Stimulated activated CD8-positive, alpha-beta memory T cell treated with anti-CD3 and anti-CD28 coated beads, Interleukin-7, amount 100 ng/mL, for 24 hours (primary cell): ENCODE measurements at places on chromosomes 6 and 20.

GRCh38 chr6:132734694-132735236, 20.9 kb upstream of the VNN1 start:
- no peak for DNase-seq

- DNase-seq: no peak
Observed at GRCh38 chr6:80625405-80625804, 518.9 kb downstream of the BCKDHB start.

DNA sequence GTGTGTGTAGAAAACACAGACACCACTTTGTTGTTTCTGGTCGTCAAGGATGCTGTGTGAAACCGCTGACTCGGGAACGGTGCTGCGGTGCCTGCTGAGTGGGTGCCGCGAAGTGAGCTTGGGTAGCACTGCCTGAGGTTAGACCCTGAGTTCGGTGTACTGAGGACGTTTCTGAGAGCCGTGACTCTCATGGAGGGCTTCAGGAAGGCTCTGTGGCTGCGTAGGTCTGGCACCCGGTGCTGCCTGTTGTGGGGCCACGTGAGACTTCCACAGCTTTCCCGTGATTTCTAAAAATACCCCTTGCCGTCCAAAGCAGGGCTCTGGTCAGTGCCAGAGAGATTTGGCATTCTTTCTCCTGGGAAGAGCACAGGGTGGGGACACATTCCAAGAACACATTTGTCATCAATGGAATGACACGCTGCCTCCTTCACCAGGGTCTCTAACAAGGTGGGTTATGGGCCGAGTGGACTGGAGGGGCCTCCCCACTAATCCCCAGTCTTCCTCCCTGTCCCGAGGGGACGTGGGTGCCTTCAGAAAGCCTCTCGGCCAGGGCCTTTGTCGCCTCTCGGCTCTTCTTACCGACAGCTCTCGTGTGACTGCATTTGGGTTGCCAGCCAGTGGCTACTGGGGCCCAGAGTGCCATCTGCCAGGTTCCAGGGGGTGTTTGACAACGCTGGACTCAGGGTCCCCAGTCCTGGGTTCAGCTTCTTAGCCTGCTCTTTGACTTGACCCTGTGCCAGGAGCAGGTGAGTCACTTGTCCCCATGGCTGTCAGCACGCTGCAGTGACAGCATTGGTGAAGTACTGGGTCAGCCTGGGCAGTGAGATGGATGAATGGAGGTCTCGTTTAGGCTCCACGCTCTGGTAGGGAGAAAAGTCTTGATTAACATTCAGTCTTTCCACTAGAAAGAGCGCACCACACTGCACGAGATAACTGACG, 62.2 kb downstream of the SYNJ2 start:
- no peak for DNase-seq

DNA sequence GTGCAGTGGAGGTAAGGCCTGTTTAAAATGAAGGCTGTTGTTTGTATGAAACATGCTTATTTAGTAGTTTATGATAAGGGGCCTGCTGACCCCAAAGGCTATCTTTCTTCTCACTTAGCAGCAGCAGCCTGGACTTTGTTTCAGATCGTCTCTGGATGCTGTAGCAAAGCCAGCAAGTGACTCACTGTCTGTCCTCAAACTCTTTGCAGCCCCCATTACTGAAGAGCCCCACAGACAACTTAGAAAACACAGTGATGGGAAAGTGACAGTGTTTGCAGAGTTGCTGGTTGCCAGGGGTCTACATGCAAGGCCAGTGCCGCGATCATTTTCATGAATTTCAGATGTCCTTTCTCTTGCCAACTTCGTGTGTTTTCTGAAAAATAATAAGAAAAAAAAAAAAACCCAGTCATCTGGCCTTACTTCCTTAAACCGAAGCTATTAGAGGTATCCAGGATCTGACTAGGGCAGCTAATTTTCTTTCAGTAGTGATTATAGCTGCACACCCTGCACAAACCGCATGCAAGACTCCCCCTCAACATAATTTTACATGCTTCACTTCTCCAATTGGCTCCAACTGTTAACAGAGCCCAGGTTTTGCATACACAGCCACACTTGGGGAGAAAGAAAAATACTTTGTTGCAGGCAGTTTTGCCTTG, 11.6 kb upstream of the F13A1 start:
- no peak for DNase-seq

DNA sequence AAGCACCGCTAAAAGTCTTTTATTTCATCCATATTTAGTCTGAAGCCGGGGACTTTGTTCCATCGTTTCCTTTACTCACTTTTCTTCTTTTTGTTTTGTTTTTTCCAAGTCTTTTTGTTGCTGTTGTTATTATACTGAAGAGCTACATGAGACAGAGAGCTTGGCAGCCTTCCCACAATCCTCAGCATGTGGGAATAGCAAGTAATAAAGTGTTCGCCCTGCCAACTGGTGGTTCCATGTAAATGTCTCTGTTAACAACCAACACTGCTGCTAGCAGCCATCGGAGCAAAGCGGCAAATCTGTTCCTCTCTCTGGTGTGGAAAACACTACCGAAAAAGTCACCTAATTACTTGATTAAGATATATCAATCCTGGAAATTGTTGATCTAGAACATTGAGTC, 437.8 kb upstream of the ID4 start:
- no peak for DNase-seq

GRCh38 chr6:55919716-55920308, 44.4 kb upstream of the BMP5 start:
- no peak for DNase-seq

DNA sequence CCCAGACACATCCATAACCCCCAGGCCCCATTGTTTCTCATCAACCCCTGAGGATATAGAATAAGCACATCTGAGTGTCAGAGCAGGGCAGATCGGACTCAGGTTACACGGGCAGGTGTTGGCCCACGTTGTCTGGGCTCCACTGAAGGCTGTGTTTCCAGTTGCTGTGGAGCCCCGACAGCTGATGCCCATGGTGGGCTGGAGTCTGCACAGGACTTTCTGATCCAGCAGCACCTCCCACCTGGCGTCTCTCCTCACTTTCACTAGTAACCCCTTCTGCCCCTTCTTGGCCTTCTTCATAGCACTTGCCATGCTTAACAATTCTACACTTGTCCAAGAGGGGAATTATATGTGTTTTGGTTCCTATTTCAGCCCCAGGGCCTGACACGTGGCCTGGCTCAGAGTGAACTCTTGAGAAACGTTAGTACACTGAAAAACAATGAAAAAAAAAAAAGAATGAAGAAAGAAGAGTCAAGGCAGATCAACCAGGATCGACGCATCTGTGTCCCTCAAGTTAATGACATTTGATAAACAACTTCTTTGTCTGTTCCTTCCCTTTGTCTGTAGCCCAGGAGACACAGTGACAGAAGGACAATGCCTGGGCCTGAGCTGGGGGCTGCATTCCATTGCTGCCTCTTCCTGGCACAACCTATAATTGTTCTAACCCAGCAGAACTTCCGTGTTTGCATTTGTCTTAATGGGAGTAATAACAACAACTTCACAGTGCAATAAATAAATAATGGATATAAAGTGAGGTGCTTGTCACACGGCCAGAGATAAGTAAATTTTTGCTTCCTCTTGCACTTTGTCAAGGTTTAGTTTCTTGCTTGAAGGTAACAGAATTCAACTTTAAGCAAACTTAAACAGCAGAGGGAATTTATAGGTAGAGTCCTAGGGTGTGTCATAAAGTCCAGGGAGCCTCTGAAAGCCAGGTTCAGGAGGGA, 224.2 kb upstream of the SSTR4 start:
- DNase-seq: no peak

GRCh38 chr6:89944826-89945407, 50.6 kb downstream of the GJA10 start:
- DNase-seq: no peak

- no peak for DNase-seq
Observed at GRCh38 chr20:47205577-47206123, 150.8 kb downstream of the ZMYND8 start.

GRCh38 chr20:63573647-63574131, 350 bp downstream of the HELZ2 start:
- DNase-seq: no peak

DNA sequence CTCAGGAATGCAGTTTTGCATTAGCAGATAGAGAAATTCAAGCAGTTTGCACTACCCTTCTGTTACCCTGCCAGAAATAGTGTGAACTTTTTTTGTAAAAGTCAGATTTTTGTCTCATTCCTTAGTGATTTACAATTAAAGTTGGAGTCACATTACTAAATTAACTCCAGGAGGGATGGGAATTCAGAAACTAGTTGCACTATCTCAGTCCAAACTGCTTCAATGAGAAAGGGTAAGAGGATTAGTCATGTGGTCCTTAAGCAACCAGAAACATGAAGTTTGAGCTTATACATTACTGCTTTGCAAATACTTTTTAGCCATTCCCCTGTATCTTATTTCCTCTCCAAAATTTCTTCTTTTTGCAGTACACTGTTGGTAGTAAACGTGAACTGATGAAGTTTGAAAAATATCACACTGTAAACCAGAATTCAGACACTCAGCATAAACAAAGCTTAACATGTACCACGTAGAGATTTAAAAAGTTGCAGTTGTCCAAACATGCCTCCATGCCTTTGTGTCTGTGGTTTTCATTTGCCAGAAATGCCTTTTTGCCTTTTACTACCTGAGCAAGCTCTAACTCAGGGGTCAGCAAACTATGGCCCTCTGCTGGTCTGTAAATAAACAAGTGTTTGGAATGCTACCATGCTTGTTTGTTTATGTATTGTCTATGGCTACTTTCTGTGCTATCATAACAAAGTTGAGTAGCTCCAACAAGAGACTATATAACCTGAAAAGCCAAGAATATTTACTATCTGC, 49.7 kb downstream of the TP53INP2 start:
- no peak for DNase-seq

DNA sequence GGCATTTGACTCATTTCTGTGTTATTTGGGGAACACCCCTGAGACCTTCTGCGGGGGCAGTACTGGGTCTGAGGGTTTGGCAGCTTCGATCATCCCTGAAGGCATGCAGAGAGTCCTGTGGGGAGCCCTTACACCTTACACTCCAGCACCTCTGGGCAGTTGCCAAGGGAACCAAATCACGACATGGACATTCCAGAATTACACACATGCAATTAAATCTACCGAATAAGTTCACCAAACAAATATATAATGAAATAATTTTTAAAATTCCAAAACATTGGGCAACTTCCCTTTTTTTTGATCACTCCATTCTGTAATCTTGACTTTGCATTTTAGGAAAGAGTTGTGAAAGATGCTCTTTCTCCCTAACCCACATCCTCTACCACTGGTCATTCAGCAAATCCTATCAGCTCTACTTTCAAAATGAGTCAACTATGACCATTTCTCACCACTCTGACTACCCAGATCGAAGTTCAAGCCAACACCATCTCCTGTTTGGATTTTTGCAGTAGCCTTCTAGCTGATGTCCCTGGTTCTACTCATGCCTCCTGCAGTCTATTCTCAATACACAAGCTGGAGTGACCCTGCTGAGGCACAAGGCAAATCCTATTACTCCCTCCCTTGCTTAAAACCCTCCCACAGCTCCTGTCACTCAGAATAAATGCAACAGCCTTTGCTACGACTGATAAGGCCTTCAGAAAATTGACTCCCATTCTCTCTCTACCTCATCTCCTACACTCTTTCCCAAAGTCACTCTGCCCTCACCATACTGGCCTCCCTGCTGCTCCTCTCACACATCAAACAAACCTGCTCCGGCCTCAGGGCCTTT, 533.3 kb downstream of the HACE1 start:
- no peak for DNase-seq

GRCh38 chr6:470051-470900, 78.7 kb downstream of the IRF4 start:
- DNase-seq: no peak

DNA sequence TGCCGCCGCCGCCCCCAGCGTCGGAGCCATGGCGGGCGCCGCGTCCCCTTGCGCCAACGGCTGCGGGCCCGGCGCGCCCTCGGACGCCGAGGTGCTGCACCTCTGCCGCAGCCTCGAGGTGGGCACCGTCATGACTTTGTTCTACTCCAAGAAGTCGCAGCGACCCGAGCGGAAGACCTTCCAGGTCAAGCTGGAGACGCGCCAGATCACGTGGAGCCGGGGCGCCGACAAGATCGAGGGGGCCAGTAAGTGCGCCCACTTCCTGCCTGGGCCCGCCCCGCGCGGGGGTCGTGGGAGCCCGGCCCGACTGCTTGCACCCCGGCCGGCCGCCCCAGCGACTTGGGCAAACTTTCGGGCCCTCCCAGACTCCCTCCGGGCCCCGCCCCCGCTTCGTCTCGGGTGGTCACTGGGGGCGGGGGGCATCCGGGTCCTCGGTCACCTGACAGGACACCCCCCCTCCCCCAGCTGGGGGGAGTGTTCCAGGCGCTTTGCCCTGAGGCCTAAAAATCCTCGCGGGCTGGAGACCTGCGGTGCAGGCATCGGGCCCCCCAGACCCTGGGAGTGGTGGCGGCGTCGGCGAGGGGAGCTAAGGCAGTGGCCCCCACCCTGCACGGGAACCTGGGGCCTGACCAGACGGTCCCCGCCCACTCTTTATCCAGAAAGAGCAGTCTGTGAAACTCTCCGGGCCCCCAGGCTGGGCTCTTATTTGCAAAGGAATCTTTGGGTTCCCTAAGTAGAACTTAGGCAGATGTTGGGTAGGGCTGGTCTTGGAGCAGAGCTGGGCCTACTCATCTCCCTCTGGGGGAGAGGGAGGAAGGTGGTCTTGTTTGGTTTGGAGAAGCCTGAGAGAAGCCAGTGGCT, 501 bp downstream of the PLCG1 start:
- DNase-seq: no peak

DNA sequence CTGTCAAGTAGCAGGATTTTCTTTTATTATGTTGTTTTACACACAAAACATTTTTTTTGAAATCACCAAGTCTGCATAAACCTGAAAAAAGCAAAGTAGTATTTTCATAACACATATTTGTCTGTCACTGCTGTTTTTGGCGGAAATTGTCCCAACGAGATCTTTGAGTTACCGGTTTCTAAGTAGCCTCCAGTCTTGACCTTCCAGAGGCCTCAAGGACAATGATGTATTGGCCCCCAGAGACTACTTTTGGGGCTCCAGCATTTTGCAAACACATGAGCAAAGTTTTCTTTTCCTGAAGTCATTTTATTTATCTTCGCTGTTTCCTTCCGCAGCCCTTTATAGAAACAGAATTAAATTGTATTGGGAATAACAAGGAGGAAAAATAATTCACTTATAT, 862.6 kb downstream of the KIF16B start:
- no peak for DNase-seq

GRCh38 chr20:60691966-60692615, 560.0 kb upstream of the CDH4 start:
- no peak for DNase-seq

DNA sequence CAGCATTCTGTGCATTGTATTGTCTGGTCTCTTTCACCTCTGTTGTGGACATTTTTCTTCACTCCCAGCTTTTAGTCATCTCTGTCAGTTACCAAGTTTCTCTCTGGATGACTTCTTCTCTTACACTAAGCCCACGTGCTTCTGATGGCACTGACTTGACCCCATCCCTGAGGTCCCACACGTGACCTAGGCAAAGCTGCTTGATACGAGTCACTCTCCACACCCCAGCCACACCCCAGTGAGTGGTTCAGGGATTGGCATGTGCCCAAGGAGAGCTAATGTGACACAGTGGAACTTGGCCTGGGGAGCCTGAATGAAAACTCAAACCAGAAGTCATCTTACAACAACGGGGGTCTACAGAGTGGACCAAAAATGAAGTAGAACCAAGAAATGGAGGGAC, 32.2 kb downstream of the HTR1E start:
- no peak for DNase-seq

- DNase-seq: no peak
Observed at GRCh38 chr20:41951615-41952014, 333.4 kb upstream of the CHD6 start.
